ENCODE measurements at places on chromosomes 7 and 10.
A peak's percentile ranks its signal among the peaks of the same experiment; 100 is the strongest.

- DNase-seq, result no peak
Observed at GRCh38 chr7:35565927-35566326, 129.0 kb downstream of the HERPUD2 start.

DNA sequence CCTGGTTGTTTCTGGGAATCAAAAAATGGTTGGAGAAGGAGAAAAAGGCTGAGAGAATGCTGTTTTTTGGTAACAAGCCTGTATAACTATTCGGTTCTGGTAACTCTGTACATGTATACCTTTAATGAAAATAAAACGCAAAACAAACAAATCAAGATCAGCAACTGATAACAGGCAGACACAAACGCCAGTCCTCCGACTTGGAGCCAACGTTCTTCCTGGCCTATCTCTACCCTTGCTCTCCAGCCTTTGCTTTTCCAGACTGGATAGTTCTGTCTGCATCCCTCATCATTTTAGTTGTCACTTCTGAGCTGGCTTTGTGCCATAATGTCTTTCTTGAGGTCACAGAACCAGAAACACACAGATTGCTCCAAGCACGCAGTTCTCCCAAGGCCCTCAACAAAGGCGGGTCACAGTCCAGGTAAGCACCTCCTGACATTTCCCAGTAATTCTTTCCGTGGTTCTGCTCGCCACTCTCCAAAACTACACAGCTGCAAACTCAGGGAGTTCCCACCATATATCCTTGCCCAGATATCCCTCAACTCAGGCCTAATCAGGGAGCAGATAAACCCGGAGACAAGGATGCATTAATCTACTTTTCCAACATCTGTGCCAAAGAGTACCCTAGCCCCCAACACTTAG is 20.2 kb downstream of the HIP1 start:
- DNase-seq, result no peak

DNA sequence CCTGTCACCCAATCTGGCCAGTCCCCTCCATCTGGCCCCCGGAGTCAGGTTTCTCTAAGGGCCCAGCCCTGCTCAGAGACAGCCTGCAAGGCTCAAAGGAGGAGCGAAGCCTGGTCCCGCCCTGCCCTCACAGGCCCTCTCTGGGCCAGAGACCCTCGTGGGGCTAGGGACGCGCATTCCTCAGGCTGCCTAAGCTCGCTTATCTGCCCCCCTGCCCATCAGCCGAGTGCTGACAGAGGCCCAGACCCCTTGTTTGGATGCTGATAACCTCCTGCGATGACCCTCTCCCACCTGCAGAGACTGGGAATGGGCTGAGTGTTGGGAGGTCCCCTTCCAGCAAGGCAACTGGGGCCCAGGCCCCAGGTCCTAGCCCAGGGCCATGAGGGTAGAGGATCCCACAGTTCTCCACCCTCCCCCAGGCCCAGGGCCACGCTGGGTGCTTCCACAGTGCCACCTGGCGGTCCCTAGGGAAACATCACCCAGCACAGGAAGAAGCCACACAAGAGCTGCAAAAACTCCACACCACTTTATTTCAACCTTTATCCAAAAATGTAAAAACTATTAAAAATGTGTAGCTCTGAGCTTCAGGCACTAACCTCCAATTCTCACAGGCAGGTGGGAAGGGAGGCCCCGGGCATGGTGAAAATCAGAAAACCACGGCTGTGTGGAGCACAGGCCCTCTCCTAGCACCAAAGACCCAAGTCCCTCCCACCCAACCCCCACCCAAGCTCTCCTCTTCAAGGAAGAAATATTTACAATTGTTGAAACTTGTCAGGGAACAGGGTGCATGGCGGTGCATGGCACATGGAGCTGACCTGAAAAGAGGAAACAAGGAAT is 2.2 kb downstream of the NPM3 start:
- peak; percentile 48 for DNase-seq

DNA sequence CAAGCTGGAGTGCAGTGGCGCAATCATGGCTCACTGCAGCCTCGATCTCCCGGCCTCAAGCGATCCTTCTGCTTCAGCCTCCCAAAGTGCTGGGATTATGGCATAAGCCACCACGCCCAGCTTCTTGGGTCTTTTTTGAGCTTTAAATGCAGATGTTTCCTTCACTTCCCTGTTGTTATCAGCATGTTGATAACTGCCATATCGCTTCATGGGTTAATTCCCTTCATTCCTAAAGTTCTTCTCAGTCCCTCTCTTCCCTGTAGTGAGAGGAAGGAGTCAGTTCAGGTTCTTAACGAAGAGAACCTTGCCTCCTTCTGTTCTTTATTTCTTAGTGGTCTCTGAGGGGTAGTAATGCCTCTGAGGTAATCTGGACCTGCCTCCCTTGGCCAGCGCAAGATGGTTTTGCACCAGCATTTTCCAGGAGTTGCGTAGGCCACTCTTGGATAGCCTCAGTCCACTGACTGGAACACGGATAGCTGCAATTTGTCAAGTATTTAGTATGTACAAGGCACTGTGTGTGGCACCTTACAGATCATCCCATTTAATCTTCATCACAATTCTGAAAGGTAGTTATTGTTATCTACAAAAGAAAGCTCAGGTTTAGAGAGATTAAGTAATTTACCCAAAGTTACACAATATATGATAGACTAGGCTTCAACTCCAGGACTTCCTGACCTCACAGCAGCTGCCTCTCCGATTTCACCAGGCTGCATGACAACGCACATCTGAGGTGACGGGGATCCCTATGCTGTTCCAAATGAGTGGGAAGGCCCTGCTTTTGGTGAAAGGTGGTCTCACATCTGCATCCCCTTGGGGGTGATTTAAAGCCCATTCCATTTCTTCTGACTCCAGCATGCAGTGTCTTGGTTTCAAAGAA is 60.5 kb downstream of the GATA3 start:
- DNase-seq, result peak; percentile 13

DNA sequence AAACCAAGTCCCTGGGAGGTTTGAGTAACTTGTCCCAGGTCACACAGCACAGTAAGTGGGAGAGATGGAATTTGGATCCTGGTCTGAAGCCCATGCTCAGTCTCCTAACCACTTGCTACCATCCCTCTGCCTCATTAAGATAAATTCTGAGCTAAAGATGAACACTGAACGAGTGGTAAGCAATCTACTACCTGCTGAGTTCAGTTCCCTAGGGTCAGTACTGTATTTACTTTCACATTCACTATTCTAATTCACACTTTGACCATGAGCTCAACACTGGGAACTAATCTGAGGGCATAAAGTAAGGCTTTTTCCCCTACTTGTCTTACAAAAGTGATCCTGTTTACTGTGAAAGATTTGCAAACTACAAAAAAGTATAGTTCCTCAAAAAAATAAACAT is 2.4 kb downstream of the UROS start:
- DNase-seq, result no peak

GRCh38 chr7:23123465-23123864 is 17.9 kb downstream of the KLHL7 start:
- no peak for DNase-seq

GRCh38 chr7:6615723-6616555 is 529 bp downstream of the ZNF853 start:
- no peak for DNase-seq

DNA sequence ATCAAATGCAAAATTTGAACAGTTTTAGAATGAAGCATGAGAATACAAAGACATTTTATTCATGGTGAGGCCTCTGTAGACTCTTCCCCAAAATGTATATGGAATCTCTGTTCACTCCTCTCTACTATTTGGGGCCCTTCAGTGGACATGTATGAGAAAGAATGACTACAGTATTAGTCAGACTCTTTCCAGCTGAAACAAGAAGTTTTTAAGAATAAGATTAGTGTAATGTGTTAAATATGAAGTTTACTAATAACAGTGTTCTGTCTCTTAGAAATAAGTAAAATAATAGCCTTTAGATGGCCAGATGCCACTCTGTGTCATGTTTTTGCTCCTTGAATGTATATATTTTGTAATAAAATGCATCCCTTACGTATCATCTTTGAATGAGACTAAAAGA is 585.6 kb downstream of the SUGCT start:
- DNase-seq, result no peak

GRCh38 chr10:7551289-7551688 is 115.5 kb downstream of the ITIH5 start:
- no peak for DNase-seq

- DNase-seq, result no peak
Observed at GRCh38 chr7:150874401-150875198, 22.3 kb downstream of the AOC1 start.

DNA sequence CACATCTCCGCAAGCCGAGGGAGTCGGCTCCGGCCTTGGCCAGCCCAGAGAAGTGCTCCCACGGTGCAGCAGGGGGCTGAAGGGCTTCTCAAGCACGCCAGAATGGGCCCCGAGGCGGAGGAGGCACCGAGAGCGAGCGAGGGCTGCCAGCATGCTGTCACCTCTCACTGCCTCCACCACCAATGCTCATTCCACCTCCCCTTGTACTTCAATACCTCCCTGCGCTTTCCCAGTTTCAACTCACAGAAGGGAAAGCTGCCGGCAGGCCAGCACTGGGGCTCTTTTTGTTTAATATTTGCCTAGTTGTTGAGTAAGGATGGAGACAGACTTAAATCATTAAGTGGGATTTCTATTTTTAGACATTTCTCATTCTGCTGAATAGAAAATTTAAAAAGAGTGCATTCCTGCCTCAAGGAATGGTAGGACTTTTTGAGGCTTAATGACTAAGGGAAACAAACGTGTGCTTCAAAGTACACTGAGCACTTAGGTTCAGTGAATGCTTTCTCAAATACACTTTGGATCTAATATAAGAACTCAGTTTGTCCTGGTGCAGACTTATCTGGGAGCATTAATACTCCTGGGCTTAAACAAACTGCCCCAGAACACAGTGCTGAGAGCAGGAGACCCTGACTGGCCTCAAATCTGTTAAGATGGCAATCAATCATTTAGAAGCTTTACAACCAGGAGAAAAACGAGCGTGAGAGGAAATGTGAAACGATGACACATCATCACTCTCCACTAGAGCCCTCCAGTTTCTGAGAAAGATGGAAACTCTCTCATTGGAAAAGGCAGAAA is 131.2 kb downstream of the RALA start:
- no peak for DNase-seq

- DNase-seq, result no peak
Observed at GRCh38 chr7:105011141-105011830, 2.7 kb upstream of the KMT2E start.

- DNase-seq, result no peak
Observed at GRCh38 chr10:88026031-88026430, 162.6 kb downstream of the PTEN start.

DNA sequence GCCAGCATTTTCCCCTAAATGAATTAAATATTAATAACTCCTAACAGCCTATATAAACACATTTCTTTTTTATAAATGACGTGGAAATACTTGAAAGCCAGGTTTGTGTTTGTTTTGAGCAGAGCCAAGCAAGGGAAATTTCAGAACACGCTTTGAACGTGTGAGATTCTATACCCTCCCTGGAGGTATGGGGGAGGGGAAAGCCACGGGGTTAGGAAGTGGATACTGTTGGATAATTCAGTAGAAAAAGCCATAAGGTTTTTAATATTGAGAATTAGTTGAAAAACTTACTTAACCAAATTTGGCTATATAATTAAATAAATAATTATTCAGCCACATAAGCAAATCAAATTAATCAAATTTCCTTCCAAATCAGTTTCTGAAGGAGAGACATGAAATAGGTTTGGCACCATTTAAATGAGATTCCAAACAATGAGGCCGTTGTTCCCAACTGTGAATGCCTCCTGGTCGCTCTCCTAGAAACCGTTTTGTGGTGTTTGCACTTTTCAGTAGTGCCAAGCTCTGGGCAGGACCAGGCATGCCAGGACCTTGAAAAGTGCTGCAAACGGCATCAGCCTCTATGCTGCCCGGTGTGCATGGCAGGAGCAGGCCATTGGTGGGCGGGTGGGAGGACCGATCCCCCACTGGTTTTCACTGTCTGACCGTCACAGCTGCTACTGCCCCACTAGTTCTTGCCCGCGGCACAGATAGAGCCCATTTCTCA is 88.1 kb downstream of the SEPTIN14 start:
- no peak for DNase-seq

DNA sequence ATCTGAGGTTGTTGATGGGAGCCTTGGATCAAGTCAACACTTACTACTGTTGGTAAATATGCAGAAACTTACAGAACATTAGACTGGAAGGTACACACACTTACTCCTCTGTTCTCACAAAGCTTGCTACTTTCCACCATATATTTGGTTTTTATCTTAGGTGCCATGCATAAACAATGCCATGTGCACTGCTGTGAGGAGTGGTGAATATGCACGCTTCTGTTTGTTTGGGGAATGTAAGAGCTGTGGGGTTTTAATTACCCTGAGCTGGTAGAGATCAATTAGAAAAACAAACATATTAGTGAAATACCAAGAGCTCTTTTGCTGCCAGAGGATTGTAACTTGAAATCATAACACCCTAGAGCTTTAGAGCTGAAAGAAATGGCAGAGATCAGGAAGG is 79.8 kb upstream of the ARID5B start:
- no peak for DNase-seq
